Activated CD4-positive, CD25-positive, alpha-beta regulatory T cell treated with anti-CD3 and anti-CD28 coated beads, Interleukin-2, amount 50 U/mL, for 24 hours (primary cell): ENCODE measurements at places on chromosomes 13 and 19.

- no peak for ATAC-seq
These were observed 66.1 kb upstream of the ABCC4 start for GRCh38 chr13:95367309-95367843.

- no peak for ATAC-seq
These were observed 632 bp downstream of the MARK4 start for GRCh38 chr19:45251452-45252354.

GRCh38 chr13:51230477-51231105 is 8.4 kb downstream of the FAM124A start:
- no peak for ATAC-seq

- no peak for ATAC-seq
These were observed 94.1 kb downstream of the PCCA start for GRCh38 chr13:100182900-100183490.

DNA sequence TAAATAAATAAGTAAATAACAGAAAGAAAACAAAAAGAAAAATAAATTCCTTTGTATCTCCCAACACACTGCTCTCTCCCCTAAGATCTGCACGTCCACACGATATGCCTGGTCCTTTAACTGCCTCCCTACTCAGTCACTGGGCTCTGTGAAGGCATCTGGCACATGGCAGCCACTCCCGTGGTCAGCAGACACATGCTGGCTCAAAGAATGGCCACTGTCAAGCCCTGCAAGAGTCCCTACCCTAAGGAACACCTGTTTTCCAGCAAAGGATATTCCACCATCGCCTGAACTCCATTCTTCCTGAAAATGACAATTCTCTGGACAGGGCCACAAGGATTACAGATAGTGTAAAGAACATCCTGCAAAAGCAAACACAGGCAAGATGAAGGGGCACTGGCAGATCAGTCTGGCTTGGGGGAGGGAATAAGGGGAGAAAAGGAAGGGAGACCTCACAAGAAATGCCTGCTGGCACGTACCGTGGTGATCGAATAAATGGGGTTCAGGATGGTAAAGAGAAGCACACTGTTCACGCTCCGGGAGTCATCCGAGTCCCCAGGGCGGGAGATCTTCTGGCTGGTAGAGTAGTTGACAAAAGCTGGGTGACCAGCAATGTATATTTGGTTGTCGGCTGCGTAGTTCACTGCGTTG is 4.3 kb downstream of the HNRNPL start:
- ATAC-seq = no peak

DNA sequence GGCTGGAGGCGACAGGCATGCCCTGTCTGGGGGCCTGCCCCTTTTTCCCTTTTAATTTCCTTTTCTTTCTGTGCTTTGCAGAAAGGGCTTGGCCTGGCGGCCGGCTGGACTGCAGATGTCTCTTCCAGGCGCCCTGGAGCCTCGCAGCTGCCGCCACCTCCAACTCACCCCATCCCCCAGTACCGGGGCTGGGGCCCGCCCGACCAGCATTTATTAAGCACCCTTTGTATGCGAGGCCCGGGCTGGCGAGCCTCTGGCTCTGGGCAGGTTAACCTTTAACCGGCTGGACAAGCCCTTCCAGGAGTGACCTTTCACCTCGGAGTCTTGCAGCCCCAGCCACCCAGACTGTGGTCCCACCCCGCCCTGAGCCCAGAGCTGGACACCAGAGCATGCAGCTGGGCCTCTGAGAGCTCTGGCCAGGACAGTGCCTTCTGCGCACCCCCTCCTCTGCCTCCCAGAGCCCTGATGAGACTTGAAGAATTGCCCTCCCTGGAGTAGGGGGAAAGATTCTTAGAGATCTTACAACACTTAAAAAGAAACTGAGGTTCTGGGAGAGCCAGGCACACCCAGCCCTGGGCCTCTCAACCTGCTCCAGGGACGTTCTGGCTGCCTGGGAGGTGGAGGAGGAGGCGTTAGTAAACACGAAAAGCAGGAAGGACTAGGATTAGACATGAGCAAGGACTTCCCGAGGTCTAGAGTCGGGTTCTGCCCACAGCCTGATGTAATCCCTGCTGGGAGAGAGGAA is 1.1 kb upstream of the NR2F6 start:
- ATAC-seq = no peak

GRCh38 chr19:41356984-41357739 is 3.4 kb upstream of the TGFB1 start:
- ATAC-seq = no peak

GRCh38 chr13:99980824-99981734 is 505 bp upstream of the ZIC2 start:
- ATAC-seq = peak; percentile 41

DNA sequence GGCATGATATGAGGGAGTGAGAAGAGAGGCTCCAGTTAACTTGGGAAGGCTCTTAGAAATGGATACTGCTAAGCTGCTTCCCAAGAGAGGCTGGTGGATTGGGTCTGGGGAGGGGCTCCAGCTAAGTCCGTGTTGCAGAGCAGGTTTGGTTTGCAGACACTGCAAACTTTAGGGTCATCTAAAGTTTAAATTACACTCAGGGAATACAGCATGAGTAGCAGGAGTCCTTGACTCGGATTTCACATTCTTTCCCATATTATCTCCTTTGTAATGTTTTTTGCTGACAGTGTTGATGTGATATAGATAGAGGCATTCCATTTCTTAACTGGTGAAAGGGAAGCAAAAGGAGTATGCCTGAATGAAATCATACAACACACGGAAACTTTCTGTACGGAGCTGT is 31.9 kb downstream of the SGCG start:
- ATAC-seq = no peak

GRCh38 chr19:50939596-50939995 is 13.2 kb downstream of the KLK5 start:
- no peak for ATAC-seq

DNA sequence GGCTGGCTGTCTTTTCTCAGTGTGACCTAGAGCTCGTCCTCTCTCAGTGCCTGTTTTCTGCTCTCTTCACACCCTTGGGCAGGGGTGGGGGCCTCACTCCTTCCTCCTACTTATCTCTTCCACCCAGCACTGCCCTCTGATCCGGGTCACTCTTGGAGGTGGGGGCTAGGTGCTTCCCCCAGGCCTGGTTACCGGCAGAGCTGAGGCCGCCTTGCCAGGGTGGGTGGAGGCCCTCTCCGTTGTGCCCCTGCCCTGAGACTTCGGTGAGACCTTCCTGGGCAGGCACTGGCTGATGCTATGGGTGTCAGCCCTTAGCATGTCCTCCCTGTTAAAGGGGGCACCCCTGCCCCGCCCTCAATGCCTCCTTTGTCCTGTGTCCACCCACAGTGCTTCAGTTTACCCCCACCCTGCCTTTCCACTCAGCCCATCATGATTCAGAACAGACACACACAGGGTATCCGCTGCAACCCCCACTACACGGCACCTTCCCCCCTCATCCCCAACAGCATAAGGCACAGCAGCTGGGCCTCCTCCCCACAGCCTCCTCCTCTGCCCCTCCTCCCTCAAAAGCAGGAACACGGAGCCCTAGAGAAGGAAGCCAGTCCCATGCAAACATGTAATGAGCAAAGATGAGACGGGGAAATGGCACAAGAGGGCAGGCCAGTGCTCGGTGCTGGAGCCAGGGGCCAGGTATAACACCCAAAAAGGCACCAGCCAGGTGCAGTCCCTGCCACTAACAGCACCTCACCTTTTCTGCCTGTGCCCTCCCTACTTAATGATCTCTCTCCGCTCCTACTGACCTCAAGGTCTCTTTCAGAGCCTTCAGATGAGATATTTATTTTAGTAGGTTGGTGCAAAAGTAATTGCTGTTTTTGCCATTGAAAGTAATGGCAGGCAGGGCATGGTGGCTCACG is 9.8 kb downstream of the ZGLP1 start:
- no peak for ATAC-seq

GRCh38 chr13:41654796-41655195 is 197.4 kb downstream of the RGCC start:
- ATAC-seq = no peak

DNA sequence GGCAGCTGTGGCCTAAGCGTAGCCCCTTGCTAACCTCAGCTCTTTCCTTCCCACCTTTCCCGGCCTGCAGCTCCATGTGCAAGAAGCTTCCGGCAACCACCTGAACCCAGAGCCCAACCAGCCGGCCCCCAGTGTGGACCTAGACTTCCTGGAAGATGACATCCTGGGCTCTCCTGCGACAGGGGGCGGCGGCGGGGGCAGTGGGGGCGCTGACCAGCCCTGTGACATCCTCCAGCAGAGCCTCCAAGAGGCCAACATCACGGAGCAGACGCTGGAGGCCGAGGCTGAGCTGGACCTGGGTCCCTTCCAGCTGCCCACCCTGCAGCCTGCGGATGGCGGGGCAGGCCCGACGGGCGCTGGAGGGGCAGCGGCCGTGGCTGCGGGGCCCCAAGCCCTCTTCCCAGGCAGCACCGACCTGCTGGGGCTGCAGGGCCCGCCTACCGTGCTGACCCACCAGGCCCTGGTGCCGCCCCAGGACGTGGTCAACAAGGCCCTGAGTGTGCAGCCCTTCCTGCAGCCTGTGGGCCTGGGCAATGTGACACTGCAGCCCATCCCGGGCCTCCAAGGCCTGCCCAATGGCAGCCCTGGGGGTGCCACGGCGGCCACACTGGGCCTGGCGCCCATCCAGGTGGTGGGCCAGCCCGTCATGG is 33.8 kb upstream of the EHD2 start:
- ATAC-seq = no peak

- ATAC-seq = no peak
These were observed 15.8 kb upstream of the TUBGCP3 start for GRCh38 chr13:112603641-112604225.

- no peak for ATAC-seq
These were observed 11.6 kb downstream of the TUBA3C start for GRCh38 chr13:19169991-19170390.

DNA sequence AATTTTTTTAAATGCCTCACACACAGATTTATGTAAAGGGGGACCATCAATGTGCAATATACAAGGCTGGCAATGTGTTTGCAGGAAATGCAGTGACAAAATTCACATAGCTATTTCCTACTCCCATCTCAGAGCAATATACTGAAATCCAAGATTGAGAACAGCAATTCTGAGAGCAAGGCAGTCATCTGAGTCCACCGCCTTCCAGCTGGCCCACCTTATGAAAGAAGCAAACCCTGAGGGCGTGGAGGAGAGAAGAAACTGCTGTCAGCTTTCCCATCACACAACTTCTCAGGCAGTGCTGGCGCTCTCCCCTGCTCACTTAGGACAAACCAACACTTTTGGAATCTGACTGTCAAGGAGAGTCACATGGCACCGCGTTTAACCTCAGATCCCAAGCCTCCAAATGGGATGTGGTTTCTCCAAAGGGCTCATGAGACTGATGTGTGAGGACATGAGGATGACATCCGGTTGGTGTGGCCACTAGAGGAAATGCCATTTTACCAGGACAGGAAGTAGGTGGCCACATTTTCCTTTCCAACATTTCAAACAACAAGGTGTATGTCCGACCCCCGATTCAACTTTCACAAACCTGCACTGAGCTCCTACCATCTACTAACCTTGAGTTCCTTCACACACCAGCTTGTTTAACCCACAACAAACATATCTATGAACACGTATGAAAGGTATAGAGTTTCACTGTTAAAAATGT is 3.7 kb upstream of the DOCK9 start:
- ATAC-seq = no peak

DNA sequence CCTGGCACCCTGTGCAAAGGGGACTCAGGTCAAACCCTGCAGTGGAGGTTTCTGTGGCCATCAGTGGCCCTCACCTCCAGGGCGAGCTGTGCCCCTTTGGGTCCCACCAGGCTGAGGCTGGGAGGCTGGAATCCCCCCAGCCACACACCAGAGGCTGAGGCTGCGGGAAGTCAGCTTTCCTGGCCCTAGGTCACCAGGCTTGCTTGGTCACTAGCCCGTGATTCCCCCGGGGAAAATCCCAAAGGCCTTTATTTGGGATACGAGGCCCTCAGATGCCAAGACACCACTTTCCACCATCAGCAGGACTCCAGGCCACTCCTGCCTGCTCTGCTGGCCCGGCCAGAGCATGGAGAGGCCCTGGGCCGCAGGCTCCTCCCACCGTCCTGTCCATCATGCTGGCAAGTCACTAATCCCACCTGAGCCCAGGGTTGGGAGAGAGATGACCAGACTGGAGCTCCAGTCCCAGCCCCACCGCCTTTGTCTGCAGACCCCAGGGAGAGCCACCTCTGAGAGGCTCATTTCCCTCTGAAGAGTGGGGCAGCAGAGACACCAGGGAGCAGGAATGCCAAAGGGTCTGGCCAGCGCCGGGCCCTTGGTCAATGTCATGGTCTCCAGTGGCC is 4.7 kb downstream of the NKPD1 start:
- ATAC-seq = no peak
